ENCODE measurements at places on chromosomes 13 and 19.

GRCh38 chr13:104976986-104977385, 1558.5 kb downstream of the EFNB2 start:
- DNase-seq: no peak

- DNase-seq: no peak
Observed at GRCh38 chr13:22077764-22078163, 406.9 kb downstream of the FGF9 start.

- no peak for DNase-seq
Observed at GRCh38 chr19:55341595-55342531, 2.2 kb downstream of the KMT5C start.

- DNase-seq: no peak
Observed at GRCh38 chr19:28694812-28695211, 518.1 kb downstream of the UQCRFS1 start.

Data from T follicular helper cell (primary cell).